ENCODE measurements at places on chromosomes 2 and 18.

DNA sequence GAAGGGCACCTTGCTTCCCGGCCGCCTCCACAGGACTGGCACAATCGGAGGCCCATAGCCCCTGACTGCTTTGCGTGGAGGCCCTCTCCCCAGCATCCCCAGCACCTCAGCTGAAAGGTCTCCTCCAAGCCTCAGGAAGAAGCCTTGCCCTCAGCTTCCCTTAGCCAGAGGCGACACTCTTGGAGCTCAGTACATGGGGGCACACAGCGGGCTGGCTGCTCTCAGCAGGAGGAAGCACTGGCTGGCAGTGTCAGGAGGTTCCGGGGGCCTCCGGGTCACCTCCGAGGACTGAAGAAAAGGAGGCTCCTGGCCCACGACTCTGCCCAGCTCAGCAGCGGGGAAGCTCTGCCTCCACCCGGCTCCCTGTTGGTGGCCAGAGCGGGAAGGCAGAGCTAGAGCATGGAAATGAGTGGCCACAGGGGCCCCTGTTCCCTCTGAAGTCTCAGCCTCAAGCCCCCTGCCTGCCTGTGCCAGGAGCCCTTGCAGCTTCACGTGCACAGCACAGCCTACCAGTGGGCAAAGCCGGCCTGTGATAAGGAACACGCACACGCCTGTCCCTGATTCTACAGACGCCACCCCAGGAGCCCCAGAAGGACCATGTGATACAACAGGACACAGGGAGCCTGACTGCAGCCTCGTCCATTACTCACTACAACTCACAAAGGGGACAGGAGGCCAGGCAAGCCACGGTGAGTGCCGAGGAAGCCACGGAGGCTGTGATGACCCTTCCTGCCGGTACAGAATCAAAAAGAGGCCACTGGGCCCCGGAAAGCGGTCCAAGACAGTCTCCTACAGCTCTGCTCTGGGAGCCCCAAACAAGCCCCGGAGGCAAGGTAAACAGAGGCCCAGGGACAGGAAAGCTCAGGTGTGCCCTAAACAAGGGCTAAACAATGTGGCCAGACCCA is 15.5 kb downstream of the HDAC4 start:
- no peak for DNase-seq

DNA sequence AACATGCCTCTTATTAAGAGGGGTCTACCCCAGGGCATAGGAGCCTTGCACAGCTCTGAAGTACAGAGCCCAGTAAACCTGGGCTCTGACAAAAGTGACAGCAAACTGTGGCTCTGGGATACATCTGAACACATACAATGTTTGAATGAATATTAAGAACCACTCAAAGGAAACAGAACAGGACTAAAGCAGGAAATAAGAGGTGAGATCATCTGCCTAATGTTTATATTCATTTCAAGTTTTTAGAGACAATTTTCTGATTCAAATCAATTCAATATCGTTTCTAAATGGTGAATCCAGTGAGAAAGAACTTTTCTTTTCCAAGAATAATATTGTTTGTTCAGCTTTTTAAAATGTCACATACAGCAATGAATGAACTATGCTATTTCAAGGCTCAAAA is 136.7 kb upstream of the CAVIN2 start:
- no peak for DNase-seq

DNA sequence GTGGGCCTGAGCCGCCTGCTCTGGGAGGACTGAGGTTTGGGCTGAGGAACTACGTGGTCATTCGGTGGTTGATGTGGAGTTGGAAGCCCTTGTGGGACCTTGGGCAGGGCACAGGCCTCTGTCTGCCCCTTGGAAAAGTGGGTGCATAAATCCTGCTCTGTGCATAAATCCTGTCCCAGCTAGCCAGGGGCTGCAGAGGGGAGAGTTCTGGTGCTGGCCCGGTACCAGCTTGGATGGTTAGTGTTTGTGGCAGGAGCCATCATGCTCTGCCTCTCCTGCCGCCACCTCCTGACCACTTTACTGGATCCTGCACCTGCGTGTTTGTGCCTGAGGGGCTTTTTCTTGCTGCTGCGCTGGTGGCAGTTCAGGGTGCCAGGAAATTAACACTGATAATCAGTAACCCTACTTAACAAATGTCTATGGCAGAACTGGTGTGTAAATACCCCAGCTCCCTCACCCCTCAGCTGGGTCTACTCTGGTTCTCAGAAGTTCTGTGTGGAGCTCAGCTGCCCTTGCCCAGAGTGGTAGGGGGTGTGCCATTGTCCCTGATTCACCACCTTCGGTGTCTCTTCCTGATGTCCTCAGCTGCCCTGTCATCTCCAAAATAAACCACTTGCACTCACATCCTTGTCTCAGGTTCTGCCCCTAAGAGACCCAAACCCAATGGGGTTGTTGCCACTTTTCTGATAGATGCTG is 156.8 kb downstream of the GLI2 start:
- no peak for DNase-seq

DNA sequence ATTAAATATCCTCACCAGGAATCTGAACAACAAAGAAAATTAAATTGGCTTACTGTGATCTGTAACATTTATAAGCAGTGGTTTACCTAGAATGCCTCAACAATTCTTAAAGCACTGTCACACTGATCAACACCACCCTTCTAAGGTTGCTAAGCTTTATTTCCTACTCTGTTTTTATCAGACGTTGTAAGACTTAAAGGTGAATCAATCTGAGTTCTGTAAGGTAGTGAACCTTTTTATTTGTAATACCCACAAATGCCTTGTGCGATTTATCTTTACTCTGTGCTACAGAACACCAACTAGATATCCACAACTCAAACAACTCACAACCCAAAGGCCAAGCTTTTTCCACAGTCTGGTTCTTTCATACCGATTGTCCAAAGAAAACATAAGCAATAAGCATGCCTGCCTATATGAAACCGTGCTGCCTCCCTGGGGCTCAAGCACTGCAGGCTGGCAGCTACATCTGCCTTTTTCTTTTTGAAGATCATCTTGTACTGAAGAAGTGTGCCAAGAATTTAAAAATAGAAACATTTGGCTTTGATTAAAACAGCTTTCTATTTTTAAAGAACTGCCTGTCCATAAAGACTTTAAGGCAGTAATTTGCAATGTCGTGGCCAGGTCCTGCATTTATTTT is 490.7 kb downstream of the NUP35 start:
- peak; percentile 9 for DNase-seq

DNA sequence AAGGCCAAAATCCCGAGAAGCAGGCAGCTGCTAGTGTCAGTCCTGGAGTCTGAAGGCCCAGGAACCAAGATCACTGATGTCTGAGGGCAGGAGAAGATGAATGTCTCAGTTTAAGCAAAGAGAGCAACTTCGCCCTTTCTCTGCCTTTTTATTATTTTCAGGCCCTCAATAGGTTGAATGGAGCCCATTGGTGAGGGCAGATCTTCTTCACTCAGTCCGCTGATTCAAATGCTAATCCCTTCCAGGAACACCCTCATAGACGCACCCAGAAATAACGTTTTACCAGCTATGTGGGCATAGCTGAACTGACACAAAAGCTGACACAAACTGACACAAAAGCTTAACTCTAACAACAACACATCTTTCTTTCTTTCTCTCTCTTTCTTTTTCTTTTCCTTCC is 78.0 kb upstream of the KCNJ3 start:
- DNase-seq: no peak

- DNase-seq: no peak
These were observed 25.0 kb downstream of the WDFY1 start for GRCh38 chr2:223920109-223920508.
